T-helper 17 cell (primary cell): ENCODE measurements at places on chromosomes 1 and 21. TPM values are rescaled to one million over a fixed set of nuclear protein-coding genes. Genes with fewer than 3 reads are reported as not detected.

Gene ALX3
- total RNA-seq = not detected

Gene CLDN17
- not detected for total RNA-seq

Gene ATAD3C
- 0.13 TPM for total RNA-seq

Gene TRIM17
- 0.47 TPM for total RNA-seq

Gene HSF2BP
- total RNA-seq = 0.20 TPM

Gene ADIPOR1
- total RNA-seq = 126 TPM

Gene HTR1D
- total RNA-seq = not detected

Gene SYT6
- total RNA-seq = not detected

Gene AIRE
- 1.4 TPM for total RNA-seq

- peaks cover 2% of the 10 kb centered on the region for H3K4me1 ChIP-seq
- H3K27me3 ChIP-seq = peaks cover 26% of the 10 kb centered on the region
- H3K4me3 ChIP-seq = no peak overlapping the region
- no peak for DNase-seq
Measured at GRCh38 chr1:87902830-87903229, 574.1 kb downstream of the LMO4 start.

DNA sequence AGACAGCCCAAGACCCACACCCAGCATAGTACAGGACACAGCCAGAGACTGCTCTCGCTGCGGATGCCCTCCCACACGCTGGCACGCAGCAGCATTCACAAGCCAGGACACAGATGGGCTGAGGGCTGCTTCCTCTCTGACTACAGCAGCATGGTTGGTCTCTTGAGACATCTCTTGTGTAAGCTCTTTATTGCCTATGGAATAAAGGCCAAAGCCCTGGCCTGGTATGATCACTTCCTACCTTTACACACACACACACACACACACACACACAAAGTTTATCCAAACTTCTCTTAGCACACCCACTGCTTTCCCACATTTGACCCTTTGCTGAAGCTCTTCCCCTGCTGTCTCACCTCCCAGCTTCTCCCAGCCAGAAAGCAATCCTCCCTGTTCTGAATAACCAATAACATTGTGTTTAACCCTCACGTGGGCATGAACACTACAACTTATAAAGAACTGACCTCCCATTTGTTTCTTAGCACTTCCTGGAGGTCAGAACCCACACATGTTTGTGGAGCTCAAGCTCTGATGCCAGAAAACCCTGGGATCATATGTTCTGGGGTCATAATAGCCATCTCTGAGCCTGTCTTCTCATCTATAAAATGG, 1.2 kb upstream of the LUZP1 start:
- H3K4me3 ChIP-seq = peak overlapping the region; percentile 72
- no peaks in the 10 kb centered on the region for H3K27me3 ChIP-seq
- H3K27ac ChIP-seq = peak overlapping the region; percentile 86
- no peak for DNase-seq
- peaks cover 17% of the 10 kb centered on the region for H3K4me1 ChIP-seq

GRCh38 chr1:92442351-92442750, 44.4 kb downstream of the GFI1 start:
- H3K4me3 ChIP-seq = no peak overlapping the region
- no peaks in the 10 kb centered on the region for H3K36me3 ChIP-seq
- no peak for DNase-seq
- H3K4me1 ChIP-seq = peaks cover 8% of the 10 kb centered on the region
- no peaks in the 10 kb centered on the region for H3K27me3 ChIP-seq
- no peak overlapping the region for H3K27ac ChIP-seq

- H3K27me3 ChIP-seq = peaks cover 43% of the 10 kb centered on the region
- peaks cover 2% of the 10 kb centered on the region for H3K36me3 ChIP-seq
- no peak for DNase-seq
- H3K4me1 ChIP-seq = peaks cover 2% of the 10 kb centered on the region
Measured at GRCh38 chr1:205049479-205049878, 6.5 kb downstream of the CNTN2 start.

GRCh38 chr1:208326033-208326432, 81.8 kb upstream of the PLXNA2 start:
- no peak for DNase-seq
- no peak overlapping the region for H3K4me3 ChIP-seq
- no peaks in the 10 kb centered on the region for H3K36me3 ChIP-seq
- H3K4me1 ChIP-seq = no peaks in the 10 kb centered on the region
- no peak overlapping the region for H3K27ac ChIP-seq

GRCh38 chr1:179058487-179059483, 23.1 kb upstream of the TOR3A start:
- H3K4me1 ChIP-seq = peaks cover 12% of the 10 kb centered on the region
- H3K36me3 ChIP-seq = peaks cover 9% of the 10 kb centered on the region
- H3K4me3 ChIP-seq = no peak overlapping the region
- H3K27me3 ChIP-seq = no peaks in the 10 kb centered on the region

GRCh38 chr21:39441502-39442475, 3.8 kb downstream of the LCA5L start:
- peaks cover 12% of the 10 kb centered on the region for H3K4me1 ChIP-seq
- H3K27me3 ChIP-seq = peaks cover 49% of the 10 kb centered on the region
- no peak overlapping the region for H3K4me3 ChIP-seq
- peak; percentile 10 for DNase-seq
- H3K27ac ChIP-seq = peak overlapping the region; percentile 24
- H3K36me3 ChIP-seq = peaks cover 7% of the 10 kb centered on the region

DNA sequence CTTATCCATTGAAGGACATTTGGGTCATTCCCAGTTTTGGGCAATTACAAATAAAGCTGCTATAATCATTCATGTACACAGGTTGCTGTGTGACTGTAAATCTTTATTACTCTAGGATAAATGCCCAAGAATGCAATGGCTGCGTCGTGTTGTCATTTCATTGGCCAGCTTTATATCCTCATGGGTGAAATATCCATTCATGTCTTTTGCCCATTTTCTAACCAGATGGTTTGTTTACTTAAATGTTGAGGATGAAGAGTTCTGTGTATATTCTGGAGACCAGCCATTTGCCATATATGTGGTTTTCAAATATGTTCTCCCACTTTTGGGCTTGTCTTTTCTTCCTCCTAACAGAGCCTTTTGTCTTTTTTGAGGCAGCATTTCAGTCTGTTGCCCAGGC, 25.3 kb downstream of the TRIM11 start:
- peaks cover 12% of the 10 kb centered on the region for H3K4me1 ChIP-seq
- no peak for DNase-seq
- H3K27ac ChIP-seq = no peak overlapping the region
- H3K4me3 ChIP-seq = no peak overlapping the region
- H3K36me3 ChIP-seq = peaks cover 3% of the 10 kb centered on the region
- peaks cover 15% of the 10 kb centered on the region for H3K27me3 ChIP-seq

- peaks cover 47% of the 10 kb centered on the region for H3K27me3 ChIP-seq
- DNase-seq = no peak
- H3K27ac ChIP-seq = no peak overlapping the region
Measured at GRCh38 chr1:160129046-160129445, 13.5 kb downstream of the ATP1A2 start.

GRCh38 chr1:166978821-166979220, 3.5 kb upstream of the ILDR2 start:
- H3K36me3 ChIP-seq = peaks cover 3% of the 10 kb centered on the region
- no peak for DNase-seq
- H3K4me1 ChIP-seq = peaks cover 21% of the 10 kb centered on the region
- H3K27me3 ChIP-seq = peaks cover 20% of the 10 kb centered on the region

GRCh38 chr1:76225526-76225925, 151.0 kb downstream of the ST6GALNAC3 start:
- no peaks in the 10 kb centered on the region for H3K36me3 ChIP-seq
- H3K27ac ChIP-seq = no peak overlapping the region
- peaks cover 10% of the 10 kb centered on the region for H3K27me3 ChIP-seq
- H3K4me1 ChIP-seq = peaks cover 3% of the 10 kb centered on the region
- H3K4me3 ChIP-seq = no peak overlapping the region

DNA sequence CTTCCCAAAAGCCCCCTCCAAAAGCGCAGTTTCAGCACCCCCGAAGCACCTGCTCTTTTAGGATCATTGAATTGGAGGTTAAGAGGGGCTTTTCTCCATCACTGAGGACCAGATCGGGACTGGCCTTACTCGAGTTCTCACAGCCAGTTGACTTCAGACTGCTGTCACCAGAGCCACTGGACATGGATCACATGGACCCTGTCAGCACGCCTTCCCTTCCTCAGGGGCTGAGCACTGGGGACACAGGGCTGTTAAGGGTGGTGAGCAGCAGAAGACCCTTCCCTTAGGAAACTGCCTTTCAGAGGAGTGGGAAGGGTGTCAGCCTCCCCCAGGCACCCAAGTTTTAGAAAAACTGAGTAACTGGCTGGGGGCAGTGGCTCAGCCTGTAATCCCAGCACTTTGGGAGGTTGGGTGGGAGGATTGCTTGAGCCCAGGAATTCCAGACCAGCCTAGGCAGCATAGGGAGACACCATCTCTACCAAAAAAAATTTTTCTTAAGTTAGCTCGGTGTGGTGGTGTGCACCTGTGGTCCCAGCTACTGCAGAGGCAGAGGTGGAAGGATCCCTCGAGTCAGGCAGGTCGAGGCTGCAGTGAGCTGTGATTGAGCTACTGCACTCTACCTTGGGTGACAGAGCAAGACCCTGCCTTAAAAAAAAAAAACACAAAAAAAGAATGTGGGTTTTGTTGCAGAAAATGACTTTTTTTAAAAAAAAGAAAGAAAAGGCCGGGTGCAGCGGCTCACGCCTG, 584 bp upstream of the FGR start:
- H3K4me1 ChIP-seq = peaks cover 59% of the 10 kb centered on the region
- no peak for DNase-seq
- H3K4me3 ChIP-seq = peak overlapping the region; percentile 80
- H3K36me3 ChIP-seq = no peaks in the 10 kb centered on the region
- H3K27ac ChIP-seq = peak overlapping the region; percentile 92
